ENCODE measurements at places on chromosomes 12 and 14.

- DNase-seq, result no peak
Measured at GRCh38 chr12:76765598-76765997, 1.7 kb downstream of the ZDHHC17 start.

GRCh38 chr14:105292826-105293711 lies 7.7 kb downstream of the BRF1 start:
- peak; percentile 62 for DNase-seq

GRCh38 chr14:74946659-74947281 lies 8.6 kb downstream of the PGF start:
- DNase-seq, result no peak

- no peak for DNase-seq
Measured at GRCh38 chr12:88756153-88756552, 175.9 kb upstream of the KITLG start.

- no peak for DNase-seq
Measured at GRCh38 chr14:90556012-90556477, 159.2 kb downstream of the CALM1 start.

GRCh38 chr12:56150563-56150962 lies 1.8 kb upstream of the MYL6B start:
- no peak for DNase-seq

DNA sequence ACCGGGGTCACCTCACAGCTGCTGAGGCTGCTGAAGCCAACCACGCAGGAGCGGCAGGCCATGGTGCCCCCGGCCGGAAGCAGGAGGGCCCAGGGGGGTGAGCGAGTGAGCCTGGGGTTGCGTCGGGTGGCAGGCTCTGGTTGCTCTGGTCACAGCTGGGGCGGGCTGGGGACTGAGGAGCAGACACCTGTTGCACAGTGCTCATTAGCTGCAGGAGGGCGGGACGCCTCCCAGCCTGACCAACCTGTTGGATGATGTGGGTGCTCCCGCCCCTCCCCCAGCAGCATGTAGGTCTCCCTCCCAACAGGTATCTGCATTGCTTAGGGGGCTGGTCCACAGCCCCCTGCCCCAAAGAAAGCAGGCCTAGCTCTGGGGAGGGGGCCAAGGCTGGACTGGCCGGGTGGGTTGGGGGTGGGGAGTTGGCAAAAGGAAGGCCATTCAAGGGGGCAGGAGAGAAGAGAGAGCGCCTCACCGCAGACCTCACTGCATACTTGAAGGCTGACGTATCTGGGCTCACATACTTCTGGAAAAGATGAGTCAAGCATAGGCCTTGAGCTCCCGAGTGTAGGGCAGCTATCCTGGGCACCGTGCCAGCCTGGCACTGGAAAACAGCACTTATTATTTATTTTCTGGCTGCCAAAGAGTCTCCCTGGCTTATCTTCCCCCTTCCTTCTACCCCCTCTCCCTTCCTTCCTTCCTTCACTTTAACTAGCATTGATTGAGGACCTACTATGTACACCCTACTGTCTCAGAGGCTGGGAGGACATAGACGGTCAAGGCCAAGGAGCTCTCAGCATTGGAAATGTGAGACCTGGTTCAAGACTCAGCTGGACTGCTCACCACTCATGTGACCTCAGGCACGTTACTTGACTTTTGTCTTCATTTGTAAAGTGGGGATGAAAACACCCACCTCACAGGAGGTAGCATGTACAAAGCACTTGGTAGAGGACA lies at the start of gene KRT80:
KRT80 (minus strand) TSS at position 174 of the 951 bp plus-strand sequence; CDS start at position 62, 112 bp downstream.
- no peak for DNase-seq

Data from stimulated activated effector memory CD8-positive, alpha-beta T cell treated with anti-CD3 and anti-CD28 coated beads, Interleukin-12 subunit alpha, Interleukin-12 subunit beta, amount 100 ng/mL, for 72 hours (primary cell).